AG04449 (cell line): ENCODE measurements at places on chromosomes 13 and 19.

DNA sequence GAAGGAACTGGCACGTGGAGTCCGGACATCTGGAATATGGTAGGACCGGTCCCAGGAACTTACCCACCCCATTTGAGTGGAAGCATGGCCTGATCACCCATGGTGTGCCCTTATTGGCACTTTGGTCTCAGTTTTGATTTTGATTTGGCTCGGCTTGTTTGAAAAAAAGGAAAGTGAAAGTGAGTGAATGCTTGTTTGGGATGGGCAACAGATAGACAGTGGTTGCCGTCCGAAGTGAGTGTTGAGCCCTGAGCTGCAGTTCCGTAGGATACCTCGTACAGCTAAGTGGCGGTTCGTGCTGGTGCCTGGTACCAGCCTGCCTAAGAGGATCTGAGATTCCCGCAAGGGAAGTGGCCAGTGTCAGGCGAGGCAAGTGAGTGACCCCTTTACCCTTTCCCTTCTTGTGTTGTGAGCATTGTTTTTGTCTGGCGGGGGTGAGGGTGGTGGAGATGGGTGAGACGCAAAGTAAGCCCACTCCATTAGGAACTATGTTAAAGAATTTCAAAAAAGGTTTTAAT, 605.8 kb downstream of the UQCRFS1 start:
- no peak for DNase-seq

DNA sequence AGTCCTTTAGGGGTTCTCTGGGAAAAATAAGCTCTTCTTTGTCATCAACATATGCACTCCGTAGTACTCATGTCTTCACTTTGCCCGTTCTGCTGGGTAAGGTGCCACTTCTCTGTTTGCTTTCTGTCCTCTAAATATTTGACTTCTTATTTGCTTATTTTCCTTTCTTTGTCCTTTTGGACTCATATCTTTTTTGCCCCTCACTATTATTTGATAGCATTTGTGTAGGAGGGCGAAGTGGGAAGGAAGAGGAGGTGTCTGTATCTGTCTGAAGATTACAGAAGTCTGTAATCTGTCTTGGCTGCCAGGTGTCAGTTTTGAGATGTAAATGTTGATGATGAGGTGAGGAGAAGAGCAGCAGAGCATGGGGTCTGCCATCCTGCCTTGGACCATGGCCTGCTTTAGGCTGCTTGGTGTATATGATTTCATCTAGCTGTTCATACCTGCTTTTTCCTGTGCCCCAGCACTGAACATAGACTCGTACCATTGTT, 30.8 kb downstream of the USPL1 start:
- no peak for DNase-seq

- DNase-seq, result no peak
Measured at GRCh38 chr19:39816287-39817048, 17.5 kb downstream of the DYRK1B start.

GRCh38 chr13:40613192-40613818, 53.1 kb downstream of the FOXO1 start:
- DNase-seq, result no peak

GRCh38 chr13:39783051-39783450, 127.6 kb downstream of the COG6 start:
- DNase-seq, result no peak

DNA sequence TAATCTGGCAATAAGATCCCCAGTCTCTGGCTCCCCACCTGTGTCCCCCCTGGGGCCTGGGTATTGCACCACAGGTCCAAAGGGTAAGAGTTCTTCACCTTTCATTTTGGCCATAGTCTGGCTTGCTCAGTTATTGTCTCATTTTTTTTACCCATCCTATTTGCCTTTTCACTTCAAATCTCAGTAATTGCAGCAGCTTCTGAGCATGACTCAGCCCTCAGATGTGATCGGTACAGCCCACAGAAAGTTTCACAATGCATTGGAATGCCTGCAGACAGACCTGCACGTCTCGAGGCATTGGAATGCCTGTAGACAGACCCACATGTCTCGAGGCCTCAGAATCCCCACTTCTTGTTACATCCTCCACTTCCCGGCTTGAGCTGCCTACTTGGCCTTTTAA, 173.6 kb downstream of the NUFIP1 start:
- DNase-seq, result peak; percentile 90

- no peak for DNase-seq
Measured at GRCh38 chr13:25171170-25171516, 945 bp downstream of the AMER2 start.

DNA sequence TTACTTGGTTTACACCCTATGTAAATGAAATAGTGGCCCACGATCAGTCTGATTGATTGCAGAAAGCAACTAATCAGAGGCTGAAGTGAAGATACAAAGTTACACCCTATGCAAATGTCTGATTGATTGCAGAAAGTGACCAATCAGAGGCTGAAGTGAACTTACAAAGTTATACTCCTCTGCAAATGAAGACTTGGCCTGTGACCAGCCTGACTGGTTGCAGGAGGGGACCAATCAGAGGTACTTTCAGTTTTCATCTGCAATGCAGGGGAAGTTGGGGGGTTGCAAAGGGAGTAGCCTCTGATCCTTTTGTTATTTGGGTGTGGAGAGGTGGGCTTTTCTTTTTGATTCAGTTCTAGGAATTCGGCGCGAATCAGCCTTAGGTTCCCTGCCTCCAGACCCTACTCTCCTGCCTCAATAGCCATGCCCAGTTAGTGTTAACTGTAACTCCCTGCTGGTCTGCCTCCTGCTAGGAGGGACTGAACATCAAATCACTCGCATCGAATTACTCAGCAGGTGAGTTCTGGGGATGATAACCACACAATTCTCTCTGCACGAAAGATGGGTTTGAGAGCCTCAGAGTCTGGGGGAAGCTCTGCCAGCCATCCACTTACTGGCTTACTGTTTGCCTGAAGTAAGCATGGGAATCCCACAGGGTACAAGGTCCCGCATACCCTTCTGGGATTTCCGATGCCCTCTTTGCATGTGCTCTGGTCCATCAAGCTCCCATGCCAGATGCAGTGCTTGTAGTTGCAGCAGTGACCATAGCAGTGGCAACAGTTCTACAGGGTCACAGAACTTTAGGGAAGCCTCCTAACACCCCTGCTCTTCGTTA, 7.5 kb downstream of the ARL11 start:
- DNase-seq, result no peak

DNA sequence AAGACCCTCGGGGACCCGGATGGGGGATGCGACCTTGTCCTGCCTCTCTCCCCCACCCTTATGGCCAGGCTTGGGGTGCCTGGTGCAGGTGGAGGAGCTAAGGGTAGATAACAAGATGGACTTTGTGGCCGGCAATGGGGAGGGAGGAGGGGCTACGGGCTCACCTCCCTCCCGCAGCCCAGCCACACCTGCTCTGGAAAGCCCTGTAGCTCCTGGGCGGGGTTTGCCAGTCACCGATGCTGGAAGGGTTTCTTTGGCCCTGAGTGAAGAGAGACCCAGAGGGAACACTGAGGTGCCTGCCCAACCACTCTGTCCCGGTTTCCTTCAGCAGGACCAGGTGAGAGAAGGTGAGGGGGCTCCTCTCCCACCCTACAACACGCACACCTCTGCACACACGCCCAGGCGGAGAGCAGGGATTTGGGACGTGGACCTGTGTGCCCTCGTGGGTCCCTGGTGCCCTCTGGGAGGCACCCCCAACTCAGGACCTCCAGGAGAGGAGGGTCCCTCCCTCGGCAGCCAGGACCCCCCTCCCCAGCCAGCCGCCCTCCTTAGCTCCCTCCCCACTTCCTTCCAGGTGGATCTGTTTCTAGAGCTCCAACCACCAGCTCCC, at the start of gene FUT2:
FUT2 (plus strand) TSS at position 229 of the 610 bp plus-strand sequence. CDS start 6,986 bp downstream, outside the sequence.
- DNase-seq, result no peak

DNA sequence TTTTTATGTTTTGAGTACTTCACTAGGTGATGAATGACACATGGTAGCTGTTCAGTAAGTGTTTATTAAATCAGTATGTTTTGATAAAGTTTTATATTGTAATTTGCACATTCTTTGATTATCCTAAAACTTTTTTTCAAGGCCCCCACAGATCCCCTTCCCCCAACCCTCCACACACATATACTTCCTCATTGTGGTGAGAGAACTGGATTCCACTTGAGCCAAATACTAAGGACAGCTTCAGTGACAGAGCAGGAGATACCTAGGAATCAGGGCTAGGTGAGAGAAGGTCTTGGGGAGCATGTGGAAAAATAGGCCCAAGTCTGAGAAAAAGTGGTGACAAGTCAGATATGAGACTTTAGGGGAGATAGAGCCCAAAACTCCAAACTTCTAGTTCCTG, 174.6 kb downstream of the TDRD3 start:
- no peak for DNase-seq

GRCh38 chr13:86909318-86909717, 761.9 kb upstream of the SLITRK5 start:
- no peak for DNase-seq

- DNase-seq, result no peak
Measured at GRCh38 chr19:24101459-24102115, 14.6 kb downstream of the ZNF254 start.

GRCh38 chr19:31154021-31154420, 195.2 kb downstream of the TSHZ3 start:
- DNase-seq, result no peak

- no peak for DNase-seq
Measured at GRCh38 chr13:95406176-95406575, 104.9 kb upstream of the ABCC4 start.

- DNase-seq, result peak; percentile 84
Measured at GRCh38 chr13:75685239-75685697, 49.1 kb downstream of the LMO7 start.

GRCh38 chr13:29761815-29762214, 88.6 kb downstream of the UBL3 start:
- no peak for DNase-seq

- no peak for DNase-seq
Measured at GRCh38 chr13:79448413-79448812, 32.5 kb upstream of the NDFIP2 start.

DNA sequence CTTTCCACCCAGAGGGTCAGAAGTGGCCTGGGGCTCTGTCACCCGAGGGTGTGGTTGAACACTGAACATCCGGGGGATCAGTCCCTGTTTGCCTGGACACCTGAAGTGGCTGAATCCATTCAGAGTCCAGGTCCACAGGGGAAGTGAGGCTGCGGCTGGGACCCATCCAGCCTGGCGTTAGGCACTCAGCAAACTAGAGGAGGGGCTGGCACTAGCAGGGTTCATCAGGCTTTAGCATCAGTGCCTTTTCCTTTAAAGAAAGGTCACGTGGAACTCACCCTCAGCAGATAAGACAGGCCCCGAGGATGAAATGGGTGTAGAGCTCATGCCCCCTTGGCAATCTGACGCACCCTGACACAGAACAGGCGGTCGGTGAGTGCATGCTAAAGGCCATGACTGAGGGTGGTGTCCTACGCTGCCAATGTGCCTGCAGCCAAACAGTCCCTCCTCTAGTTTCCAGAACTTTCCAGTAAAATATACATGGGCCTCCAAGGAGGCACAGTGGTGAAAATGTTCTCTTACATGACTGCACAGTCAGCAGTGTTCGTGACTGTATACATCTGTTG, 72.4 kb upstream of the ARHGEF7 start:
- DNase-seq, result no peak

- no peak for DNase-seq
Measured at GRCh38 chr13:38008636-38009035, 139.1 kb upstream of the TRPC4 start.

DNA sequence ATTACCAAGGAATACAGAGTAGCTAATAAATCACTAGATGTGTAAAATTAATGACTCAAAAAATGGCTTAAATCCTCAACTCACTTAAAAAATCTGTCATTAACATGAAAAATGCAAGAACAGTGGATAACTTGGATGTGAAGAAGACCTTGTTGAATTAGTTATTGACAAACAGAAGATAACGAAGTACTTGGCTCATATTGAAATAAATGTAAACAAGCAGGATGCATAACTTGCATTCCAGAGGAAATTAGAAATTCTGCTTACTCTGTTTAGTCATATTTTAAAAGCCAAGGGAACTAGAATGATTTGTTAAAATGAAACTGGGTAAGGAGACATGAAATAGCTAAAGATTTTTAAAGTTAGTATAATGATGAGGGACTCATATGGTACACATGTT, 1812.2 kb downstream of the PCDH9 start:
- no peak for DNase-seq

DNA sequence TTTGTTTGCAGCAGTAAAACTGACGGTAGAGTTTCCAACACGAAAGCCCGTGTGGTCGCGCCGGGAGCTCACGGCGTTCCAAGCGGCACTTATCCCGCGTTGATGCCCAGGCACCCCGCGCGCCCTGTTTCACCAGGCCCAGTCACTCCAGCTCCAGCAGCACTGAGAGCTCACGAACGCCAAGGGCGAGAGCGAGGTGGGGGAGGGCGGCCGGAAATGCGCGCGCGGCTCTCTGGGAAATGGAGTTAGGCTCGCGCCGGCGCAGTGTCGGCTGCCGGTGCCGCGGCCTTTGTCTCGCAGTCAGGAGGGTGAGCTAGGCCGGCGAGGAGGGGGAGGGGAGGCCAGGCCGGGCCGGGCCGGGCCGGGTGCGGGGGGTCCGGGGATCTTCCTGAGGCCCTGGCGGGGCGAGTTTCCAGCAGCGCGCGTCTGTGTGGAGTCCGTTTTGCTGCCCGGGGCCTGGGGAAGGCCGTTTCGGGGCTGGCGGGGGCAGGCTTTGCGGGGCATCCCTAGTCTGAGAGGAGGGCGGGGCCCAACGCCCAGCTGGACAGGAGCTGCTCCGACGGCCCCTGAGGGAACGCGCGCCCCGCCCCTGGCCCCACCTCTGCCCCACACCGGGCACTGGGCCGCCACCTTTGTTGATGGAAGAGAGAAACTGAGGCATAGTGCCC, at the start of gene ZNF135:
ZNF135 (plus strand) TSS at position 280 of the 668 bp plus-strand sequence. CDS start 721 bp downstream, outside the sequence.
- peak; percentile 1 for DNase-seq
